ENCODE measurements at places on chromosomes 7 and 10.

DNA sequence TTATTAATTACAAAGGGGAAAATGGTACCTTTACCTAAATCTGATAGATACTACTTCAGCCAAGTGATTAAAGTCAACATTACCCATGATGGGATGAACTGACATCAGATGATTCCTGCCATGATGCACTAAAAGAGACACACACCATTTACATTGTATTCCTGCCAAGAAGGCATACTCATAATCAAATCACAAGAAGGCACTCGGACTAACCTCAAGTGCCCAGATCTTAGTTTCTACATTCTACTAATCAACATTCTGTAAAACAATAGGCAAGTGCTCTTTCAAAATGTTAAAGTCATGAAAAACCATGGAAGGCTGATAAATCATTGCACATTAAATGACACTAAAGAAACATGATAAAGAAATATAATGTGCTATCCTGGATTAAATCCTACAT is 44.4 kb downstream of the SLC35G1 start:
- DNase-seq: no peak

- DNase-seq: no peak
Observed at GRCh38 chr7:122423591-122423990, 119.0 kb upstream of the FEZF1 start.

- peak; percentile 83 for DNase-seq
Observed at GRCh38 chr7:1914321-1914720, 244.2 kb downstream of the ELFN1 start.

DNA sequence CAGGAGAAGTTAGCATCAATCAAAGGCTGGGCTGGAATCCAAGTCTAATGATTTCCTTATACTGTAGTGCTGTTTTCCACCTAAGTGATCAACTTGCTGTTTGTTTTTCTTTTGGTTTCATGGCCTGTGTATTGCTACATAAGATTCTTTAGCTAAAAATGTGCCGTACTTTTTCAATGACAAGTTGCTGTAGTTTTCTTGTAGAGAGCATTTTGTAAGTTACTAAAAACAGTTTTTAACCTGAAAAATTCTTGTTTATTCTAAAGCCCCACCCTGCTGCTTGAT is 1.3 kb downstream of the HELLS start:
- no peak for DNase-seq

DNA sequence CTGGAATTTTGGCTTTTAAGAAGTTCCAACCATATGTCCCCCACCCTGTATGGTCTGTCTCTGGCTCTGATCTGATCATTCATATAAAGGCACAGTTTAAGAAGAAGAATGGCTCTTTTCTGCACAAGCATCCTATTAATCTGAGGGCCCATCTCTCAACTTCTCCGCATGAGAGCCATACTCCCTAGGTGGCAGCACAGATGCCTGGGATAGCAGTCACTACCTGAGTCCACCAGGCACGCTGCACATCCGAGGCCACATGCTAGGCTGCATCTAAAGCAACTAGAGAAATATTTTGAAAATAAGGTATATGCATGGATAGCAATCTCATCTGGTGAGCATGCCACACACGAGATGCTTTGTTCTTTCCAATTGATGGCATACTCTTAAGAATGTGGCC is 565.5 kb downstream of the PARD3 start:
- DNase-seq: no peak

- peak; percentile 96 for DNase-seq
Observed at GRCh38 chr10:71773221-71773971, at the start of gene VSIR. Gene VSIR (minus strand): TSS chr10:71773520. CDS start chr10:71773439, 81 bp downstream.

DNA sequence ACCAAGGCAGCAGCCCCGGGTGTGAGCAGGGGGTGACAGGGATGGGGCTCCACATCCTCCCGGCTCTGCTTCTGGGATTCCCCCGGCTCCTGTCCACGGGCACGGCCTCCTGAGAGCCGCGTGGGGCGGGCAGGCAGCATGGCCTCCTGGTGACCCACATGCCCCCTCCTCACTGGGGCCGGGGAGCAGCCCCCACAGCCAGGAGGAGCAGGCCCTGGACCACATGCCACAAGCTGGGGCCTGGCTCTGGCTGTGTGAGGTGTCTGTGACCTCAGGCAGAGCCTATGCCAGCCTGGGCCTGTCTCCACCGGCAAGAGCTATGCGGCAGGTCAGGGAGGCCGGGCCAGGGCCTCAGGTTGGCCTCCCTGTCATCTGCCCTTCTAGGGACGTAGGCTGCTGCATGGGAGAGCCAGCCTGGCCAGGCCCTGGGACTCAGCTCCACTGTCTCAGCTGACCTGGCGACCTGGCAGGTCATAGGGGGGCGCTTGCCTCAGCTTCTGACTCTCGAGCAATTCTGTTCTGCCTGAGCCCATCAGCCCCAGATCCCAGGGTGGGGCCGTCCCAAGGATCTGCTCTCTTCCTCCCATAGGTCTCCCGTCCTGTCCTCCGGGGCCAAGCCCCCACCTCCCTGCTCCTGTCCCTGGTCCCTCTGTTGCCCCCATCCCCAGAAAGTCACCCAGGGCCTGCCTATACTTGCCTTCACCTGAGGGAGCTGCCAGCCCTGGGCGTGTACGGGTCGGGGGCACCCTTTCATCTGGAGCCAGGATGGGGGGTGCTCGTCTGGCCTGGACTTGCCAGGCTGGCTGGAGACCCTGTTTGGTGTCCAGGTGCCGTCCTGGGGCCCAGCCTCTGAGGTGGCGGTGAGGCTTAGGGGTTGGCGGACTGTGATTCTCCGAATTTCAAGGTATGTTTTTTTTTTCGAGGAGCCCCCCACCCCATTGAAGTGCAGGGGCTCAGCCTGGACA is 3.9 kb upstream of the TMEM184A start:
- peak; percentile 28 for DNase-seq

GRCh38 chr10:96688789-96689188 is 31.5 kb downstream of the PIK3AP1 start:
- no peak for DNase-seq

DNA sequence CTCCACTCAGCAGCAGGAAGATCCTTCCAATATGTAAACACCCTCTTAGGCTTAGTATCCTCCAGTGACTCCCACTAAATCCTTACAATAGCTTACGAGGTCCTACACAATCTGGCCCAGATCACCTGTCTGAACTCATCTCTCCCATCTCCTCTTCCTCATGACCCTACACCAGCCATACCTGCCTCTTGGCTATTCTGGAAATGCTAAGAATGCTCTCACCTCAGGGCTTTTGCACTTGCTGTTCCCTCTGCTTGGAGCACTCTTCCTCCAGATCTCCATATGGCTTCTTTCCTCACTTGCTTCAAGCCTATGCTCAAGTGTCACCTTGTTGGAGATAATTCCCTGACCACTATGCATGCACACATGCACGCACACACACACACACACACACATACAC is 50.8 kb upstream of the FRMD4A start:
- no peak for DNase-seq

GRCh38 chr10:12121673-12122072 is 7.8 kb upstream of the SEC61A2 start:
- DNase-seq: no peak

DNA sequence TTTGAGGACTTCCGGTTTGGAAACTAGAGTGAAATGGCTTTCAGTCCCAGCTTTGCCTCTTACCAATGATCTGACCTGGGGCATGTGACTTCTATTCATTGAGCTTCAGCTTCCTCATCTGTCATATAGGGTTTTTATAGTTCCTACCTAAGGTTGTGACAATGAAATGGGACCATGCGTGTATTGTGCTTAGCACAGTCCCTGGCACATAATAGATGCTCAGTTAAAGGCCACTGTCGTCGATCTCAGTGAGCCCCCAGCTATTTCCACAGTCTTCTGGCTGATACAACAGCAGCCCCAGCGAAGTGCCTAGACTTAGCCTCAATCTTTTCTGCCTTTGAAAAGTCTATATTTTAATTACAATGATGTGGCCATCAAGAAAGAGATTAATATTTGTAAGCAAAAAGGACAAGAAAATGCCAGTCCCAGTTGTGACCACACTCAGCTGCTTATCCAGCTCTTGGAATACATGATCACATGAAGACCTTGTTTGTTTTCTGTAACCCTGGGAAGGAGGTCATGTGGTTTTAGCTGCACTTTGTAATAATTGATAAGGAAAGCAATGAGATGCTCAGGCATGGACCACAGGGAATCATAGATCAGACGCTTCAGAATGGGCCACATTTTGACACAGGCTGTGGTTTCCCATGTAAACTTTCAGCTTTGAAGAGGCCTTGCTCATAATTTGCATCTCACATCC is 44.6 kb downstream of the VWA2 start:
- no peak for DNase-seq

DNA sequence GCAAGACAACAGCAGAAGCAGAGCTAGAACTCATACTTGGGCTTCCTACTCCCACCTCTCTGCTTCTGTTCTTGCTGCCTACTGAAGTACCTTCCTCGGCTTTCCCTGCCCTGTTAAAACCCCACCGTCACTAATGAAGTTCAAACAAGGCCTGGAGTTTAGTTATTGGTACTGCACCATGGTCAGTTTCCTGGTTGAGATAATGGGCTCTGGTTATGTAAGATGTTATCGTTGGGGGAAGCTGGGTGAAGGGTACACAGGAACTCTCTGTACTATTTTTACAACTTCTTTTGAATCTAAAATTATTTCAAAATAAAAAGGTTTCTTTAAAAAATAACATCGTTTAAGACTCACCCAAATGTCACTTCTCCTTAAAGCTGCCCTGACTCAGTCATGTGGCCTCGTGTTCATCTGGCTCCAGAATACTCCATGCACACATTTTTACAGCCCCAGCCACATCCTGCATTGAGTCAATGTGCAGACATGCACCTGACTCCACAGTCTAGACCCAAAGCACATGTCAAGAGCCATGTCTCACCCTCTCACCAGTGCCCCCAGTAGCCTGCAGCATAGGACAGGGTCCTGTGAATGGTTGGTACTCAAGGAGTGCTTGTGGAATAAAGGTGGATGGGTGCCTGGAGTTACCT is 36.9 kb upstream of the AQP1 start:
- no peak for DNase-seq

DNA sequence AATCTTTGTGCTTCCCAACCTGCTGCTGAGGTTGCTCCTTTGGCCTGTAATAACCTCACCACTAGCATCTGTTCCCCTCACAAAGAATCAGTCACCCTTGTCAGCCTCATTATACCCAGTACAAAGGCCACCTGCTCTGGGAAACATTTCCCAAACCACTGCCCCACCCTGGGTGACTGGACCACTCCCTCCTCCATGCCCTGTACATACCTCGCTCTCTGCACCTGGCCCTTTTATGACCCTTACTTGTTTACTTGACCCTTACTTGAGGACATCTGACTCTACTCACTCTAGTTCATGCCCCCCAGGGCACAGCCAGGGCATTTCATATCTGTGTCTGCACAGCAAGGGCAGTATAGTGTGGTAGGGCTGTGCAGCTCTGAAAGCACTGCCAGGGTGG is 21.4 kb upstream of the AOC1 start:
- DNase-seq: no peak

GRCh38 chr10:33521062-33521461 is 186.6 kb upstream of the NRP1 start:
- no peak for DNase-seq

- no peak for DNase-seq
Observed at GRCh38 chr7:70787771-70788170, 344.2 kb upstream of the GALNT17 start.

DNA sequence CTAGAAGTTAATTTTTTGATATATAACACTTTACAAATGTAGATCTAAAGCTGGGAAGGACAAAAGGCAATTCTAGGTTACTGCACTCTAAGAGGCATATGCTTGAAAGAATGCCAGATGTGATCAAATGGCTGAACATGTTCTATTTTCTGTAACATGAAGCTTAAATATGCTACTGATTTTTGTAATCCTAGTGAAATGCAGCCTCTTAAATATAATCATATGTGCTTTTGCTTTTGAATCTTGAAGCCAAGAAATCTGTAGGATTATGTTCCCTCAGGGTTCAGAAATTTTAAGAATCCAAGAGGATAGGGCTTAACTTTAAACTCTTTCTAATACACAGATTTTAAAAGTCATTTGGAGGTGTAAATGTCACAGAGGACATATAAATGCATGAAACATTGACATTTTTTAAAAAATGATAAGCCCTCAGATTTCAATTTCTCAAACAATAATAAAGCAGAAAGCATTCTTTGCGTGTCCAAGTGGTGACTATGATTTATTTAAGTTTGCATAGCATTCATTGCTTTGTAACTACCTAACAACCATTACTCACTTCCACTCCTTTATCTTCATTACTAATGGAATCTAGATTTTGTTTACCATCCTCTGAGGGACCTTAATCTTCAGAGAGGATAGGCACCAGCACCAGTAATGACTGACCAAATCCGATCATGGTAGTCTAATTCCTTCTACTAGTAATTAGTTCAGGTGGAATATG is 170.4 kb downstream of the MAGI2 start:
- no peak for DNase-seq

DNA sequence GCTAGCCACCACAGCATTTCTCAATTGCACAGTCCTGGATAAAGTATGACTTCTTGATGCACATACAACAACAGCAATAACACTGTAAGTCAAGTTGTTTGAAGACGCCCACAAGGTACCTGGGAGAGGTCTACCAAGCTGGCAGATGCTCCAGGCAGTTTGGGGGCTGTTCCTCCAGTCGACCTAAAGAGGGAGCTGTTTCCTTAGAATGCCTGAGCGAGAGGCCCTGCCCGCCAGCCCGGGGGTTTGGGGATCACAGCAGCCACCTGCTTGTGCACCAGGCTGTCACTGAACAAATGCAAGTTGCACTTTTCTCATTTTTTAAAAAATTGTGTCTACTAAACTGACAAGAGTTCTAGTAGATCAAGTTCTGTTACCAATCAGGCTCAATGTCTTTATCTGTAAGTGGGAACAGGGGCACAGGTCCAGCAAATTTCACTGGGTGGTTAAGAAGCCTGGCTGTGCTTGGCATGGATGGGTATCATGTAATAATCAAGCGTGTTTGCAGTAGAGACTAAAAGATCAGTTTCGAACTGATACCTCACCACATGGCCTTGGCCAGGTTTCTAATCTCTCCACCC is 193.8 kb upstream of the ADO start:
- peak; percentile 55 for DNase-seq

- DNase-seq: no peak
Observed at GRCh38 chr10:121260377-121260776, 337.9 kb downstream of the FGFR2 start.

DNA sequence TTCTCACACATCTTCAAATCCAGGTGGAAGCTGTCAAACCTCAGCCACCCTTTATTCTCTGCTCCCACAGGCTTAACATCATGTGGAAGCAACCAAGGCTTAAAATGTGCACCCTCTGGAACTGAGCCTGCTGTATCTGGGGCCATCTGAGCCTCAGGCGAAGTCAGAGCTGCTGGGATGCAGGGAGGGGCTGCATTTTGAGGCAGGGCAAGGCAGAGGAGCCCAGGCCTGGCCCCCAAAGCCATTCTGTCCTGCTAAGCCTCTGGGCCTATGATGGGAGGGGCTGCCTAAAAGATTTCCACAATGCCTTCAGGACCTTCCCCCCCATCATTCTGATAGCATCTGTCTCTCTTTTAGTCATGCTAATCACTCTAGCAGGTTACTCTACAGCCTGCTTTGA is 51.7 kb upstream of the COBL start:
- DNase-seq: no peak

- no peak for DNase-seq
Observed at GRCh38 chr7:98868450-98868849, 1.4 kb downstream of the TMEM130 start.

DNA sequence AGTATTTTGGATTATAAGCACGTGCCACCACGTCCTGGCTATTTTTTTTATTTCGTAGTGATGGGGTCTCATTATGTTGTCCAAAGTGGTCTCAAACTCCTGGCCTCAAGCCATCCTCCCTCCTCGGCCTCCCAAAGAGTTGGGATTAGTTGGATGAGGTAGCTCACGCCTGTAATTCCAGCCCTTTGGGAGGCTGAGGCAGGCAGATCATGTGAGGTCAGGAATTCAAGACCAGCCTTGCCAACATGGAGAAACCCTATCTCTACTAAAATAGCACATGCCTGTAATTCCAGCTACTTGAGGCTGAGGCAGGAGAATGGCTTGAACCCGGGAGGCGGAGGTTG is 21.8 kb upstream of the YWHAG start:
- DNase-seq: no peak

Data from left ventricle myocardium superior (tissue), 1 donor.